ENCODE measurements at places on chromosomes 7 and 10.
A peak's percentile ranks its signal among the peaks of the same experiment; 100 is the strongest.

DNA sequence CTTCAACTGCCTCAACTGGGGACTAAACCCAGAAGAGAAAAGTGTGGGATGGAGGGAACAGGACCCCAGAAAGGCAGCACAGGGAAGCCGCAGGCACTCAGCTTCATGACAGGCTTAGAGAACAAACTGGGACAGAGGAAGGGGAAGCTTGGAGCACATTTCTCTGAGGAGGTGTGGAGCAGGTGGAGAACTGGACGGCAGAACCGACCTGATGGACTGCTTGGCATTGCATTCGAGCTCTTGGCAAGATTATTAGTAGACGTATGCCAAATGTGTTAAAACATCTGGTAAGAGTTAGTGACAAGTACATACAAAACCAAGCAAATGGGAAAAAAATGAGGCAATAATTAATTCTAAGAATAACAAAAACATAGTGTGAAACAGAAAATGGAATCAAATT, 335.7 kb downstream of the SFMBT2 start:
- no peak for DNase-seq

- DNase-seq: peak; percentile 87
Measured at GRCh38 chr10:50511492-50512213, 112.1 kb downstream of the SGMS1 start.

GRCh38 chr10:114550756-114551635, 107.1 kb downstream of the ABLIM1 start:
- DNase-seq: peak; percentile 38

DNA sequence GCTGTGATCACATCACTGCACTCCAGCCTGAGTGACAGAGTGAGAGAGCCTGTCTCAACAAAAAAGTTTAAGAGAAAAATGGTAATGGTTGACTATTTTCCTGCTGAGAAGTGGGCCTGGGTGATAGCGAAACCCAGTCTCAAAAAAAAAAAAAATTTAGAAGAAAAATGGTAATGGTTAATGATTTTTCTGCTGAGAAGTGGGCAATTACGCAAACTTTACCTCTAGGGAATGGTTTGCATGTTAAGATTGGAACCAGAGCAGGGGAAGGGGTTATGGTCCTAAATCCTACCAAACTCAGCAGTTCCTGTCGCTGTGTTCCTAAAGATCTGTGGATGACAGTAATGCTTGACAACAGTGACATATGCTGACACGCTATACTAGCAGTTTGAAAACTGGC, 130.5 kb upstream of the RHEB start:
- no peak for DNase-seq

DNA sequence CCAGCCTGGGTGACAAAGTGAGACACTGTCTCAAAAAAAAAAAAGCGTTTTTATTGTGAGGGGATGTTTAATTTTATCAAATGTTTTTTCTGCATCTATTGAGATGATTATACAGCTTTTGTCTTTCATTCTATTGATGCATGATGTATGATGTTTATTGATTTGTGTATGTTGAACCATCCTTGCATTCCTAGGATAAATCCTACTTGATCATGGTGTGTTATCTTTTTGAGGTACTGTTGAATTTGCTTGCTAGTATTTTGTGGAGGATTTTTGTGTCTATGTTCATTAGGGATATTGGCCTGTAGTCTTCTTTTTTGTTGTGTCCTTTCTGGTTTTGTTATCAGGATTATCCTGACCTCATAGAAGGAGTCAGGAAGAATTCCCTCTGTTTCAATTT, 22.3 kb upstream of the PLA2G12B start:
- DNase-seq: no peak

GRCh38 chr7:20211376-20211775, 5.8 kb downstream of the MACC1 start:
- DNase-seq: peak; percentile 73

GRCh38 chr7:115559877-115560276, 470.7 kb downstream of the TFEC start:
- DNase-seq: no peak

DNA sequence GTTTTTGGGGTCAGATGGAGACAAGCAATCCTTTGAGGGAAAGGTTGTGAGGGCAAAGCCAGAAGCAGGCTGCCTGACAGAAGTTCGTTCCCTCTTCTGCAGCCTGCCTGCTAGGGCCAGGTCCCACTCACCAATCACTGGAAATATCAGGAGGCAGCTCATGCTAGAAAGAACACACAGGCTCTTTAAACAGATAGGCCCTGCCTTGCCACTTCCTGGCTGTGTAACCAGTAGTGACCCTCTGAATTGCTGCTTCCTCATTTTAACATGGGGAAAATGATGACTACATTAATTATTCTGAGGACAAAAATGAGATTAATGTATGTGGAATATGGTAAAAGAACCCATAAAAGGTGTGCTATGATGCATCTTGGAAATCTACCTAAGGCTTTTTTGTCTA, 50.5 kb upstream of the MRLN start:
- DNase-seq: no peak

- DNase-seq: no peak
Measured at GRCh38 chr7:153886506-153887441, 165.4 kb upstream of the DPP6 start.

GRCh38 chr10:47337310-47337709, 10.9 kb upstream of the RBP3 start:
- DNase-seq: no peak

DNA sequence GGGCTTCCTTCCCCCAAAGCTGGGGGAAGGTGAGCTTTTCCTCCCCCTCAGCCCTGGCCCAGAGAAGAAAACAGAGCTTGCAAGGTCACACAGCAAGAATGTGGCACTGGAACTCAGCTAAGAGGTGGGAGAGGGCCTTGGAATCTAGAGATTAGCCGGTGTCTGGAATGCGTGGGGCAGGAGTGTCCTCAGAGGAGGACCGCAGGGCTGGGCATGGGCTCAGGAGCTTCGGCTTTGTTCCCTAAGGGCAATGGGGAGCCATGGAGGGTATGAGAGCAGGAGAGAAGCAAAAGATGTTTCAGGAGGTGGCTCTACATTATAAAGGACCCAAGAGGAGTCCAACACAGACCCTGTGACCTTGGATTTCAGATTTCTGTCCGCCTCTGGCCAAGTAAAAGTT, 127.2 kb upstream of the TNRC18 start:
- no peak for DNase-seq

DNA sequence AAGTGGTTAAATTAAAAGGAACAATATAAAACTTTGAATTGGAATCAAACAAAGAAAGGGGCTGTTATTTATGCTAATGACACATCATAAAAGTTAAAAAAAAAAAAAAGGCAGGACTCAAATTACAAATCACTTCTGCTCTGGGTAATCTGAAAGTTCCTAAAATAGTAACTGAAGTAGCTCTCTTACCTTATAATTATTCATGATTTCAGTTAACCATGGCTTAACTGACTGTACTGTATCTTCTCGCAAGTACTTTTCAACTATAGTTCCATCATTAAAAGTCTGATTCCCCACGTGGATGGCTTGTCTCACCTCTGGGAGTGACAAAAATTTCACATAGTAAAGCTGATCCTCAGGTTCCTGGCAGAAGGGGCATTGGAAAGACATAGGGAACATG, 82.5 kb downstream of the CPVL start:
- no peak for DNase-seq

- no peak for DNase-seq
Measured at GRCh38 chr10:32489158-32489557, 43.2 kb downstream of the CCDC7 start.

DNA sequence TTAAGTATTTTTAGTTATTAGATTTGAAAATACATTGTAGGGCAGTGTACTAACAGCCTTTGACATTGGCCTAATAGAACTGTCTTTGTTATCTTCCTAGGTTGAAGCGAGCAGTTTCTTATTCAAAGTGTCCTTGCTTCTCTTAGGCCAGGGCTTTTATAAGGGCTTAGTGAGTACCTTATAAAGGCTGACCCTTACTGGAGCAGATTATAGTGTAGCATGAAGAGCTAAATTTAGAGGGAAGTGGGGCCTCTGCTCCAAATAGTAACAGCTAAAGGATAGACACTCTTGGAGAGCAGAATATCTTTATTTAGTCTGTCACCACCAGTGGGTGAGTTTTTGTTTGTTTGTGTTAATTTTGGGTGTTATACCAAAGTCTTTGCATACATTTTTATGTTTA, 15.9 kb downstream of the BZW2 start:
- peak; percentile 56 for DNase-seq

GRCh38 chr7:112622159-112622715, 141.4 kb downstream of the LSMEM1 start:
- no peak for DNase-seq

DNA sequence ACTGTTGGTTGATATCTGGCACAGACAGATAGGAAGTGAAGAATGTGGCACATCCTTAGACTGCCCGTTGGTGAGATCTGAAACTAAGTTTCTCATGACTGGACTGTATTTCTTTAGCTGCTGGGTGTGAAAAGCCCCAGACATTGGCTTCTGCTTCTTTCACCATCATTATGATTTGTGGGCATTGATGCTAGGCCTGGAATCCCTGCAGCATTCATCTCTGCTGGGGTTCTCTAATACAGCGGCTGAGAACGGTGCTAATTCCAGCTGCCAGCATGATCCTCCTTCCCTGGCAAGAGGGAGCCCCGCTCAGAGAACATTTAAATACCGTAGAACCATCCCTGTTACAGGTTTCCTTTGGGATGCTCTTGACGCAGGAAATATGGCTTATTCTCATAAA, 26.2 kb downstream of the RBM20 start:
- DNase-seq: no peak

- no peak for DNase-seq
Measured at GRCh38 chr7:16063221-16063620, 358.1 kb downstream of the CRPPA start.

DNA sequence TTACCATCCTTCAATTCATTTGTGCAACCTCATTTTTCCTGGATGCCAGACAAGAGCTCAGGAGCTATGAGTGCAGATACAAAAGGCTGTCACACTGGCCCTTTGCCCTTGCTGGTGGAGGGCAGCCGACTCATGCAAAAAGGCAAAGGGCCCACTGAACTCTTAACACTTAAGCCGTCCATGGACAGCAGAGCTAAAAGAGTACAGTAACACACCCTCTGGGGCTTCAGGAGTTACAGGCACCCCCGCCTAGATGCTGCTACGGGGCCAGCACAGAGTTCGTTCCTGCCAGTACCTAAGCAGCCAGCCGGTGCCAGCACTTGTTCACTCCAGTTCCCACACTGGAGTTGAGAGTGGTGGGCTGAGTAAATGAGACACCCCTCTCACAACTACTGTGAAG, 69.9 kb upstream of the MRLN start:
- no peak for DNase-seq

DNA sequence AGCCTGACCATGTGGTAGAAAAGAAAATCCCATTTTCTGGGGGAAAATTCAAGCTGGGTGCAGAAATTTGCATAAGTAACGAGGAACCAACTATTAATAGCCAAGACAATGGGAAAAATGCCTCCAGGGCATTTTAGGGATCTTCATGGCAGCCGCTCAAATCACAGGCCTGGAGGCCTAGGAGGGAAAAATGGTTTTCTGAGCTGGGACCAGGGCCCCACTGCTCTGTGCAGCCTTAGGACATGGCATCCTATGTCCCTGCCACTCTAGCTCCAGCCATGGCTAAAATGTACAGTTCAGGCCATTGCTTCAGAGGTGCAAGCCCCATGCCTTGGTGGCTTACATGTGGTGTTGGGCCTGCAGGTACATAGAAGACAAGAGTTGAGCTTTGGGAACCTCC, 459.0 kb downstream of the PCDH15 start:
- DNase-seq: no peak

DNA sequence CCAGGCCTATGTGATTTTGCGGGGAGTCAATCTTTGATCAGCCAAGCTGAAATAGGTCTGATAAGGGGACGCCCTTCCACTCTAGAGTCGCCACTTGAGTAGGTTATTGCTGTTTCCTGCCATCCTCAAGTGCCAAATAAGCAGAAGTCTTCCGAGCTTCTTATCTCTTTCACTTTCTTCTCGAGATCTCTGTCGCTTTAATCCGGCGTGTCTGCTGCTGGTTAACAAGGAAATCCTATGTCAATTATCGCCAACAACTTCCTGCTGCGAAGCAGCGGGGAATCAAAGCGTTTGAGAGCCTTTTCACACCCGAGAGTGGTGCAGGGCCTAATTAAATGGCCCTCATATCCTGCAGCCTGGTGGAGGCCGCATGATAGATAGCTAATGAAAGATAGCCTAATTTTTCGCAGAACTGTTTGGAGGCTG, 215.9 kb downstream of the RAB11FIP2 start:
- no peak for DNase-seq

DNA sequence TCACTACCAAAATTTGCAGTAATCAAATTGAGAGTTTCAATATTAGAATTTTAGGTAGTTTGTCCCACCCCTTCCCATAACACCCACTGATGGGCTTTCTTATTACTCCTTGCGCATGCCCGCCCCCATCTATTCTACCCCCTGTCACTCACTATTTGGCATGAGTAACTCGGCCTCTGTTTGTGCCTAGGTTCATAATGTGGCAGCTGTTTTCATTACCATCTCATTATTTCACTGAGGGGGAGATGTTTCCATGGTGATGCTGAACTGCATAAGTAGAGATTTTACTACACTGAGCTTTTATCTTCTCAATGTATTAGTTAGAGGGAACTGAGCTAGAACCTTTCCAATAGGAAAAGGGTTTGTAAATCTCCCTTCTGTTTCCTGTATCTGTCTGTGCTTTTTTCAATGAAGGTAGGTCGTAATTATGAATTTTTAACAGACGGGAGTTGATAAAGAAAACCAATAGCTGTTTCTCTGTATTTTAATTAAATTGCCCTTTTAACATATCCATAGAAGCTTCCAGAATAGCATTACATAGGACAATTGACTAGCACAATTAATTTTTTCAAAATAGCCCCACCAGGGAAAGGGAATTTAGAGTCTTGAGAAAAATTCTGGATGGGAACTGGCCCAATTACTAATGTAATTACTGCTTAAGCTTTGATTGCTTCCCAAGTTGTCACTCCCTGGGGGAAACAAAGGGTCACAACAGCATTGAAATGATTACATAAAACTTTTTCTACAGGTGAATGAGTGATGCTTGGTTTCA, 33.4 kb downstream of the PRPS1L1 start:
- no peak for DNase-seq

- peak; percentile 43 for DNase-seq
Measured at GRCh38 chr7:130982160-130982638, 248.2 kb upstream of the KLF14 start.

GRCh38 chr10:69091143-69091651, 3.3 kb downstream of the SRGN start:
- peak; percentile 25 for DNase-seq

DNA sequence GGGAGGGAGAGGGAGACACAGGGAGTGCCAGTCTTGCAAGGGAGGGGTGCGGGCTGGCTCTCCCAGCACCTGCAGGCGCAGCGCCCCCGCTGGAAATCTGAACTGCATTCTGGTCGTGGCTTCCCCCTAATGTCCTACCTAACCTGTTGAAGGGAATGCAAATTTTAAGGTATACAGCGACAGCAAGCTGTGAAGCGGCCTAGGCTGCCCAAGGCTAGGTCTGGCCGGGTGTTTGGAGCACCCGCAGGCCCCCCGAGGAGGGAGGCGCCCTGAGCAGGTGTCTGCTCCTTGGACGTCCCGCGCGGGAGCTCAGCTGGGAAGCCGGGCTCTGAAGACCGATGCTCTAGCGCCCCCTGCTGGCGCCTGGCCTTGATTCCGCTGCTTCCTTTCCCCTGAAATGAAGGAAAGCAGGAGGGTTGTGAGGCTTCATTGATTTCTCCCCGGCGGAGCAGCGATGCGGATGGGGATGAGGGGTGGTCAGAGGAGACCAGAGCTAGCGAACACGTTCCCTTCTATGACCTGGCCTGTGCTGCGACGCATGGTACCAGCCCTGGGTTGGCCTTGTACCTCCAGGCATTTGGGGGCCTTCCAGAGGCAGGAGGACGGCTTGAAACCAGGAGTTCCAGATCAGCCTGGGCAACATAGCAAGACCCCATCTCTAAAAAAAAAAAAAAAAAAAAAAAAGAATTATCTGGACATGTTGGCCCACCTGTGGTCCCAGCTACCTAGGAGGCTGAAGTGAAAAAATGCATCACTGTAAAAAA, 601.3 kb downstream of the GALNT17 start:
- peak; percentile 75 for DNase-seq

Measured in erythroblast (primary cell).